ENCODE measurements at places on chromosomes 2 and 18.

DNA sequence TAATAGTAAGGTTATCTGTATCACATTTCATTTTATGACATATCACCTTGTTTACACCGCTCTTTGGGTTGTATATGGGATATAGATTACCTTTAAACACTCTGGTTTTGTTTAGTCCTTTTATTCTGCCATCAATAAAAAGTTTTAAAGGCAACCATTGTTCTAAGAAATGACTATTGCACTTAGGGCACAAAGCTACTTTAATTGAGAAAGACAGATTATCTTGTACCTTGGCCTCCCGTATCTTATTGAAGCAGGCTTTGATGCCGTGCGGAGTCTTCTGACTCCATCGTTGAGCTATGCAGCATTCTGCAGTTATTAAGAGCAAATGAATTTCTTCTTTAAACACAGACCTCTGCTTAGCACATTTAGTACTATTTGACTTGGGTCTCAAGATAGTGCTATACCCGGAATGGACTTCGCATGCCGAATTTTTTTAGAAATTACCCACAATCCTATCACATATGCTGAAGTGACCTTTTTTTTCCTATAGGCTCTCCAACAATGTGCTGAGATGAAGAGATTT, 16.7 kb downstream of the PKDCC start:
- DNase-seq = no peak

GRCh38 chr18:13289481-13290205, 71.1 kb downstream of the LDLRAD4 start:
- no peak for DNase-seq

DNA sequence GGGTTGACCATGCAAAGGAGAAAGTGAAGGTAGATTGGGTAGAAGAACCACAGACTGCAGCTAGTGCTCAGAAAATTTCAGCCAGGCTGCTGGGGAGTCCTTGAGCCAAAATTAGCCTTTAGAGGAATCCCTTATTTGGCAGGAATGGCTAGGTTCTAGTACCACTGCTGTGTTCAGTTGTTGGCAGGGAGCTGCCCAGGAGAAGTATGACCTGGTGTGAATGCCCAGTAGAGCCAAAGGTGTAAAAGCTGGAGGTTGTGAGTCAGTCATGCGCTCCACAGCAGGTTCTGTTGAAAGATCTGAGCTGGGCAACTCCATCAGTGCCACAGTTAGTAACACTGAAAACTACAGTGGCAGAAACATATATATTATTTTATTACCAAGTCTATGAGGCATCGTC, 36.4 kb upstream of the TBR1 start:
- no peak for DNase-seq

DNA sequence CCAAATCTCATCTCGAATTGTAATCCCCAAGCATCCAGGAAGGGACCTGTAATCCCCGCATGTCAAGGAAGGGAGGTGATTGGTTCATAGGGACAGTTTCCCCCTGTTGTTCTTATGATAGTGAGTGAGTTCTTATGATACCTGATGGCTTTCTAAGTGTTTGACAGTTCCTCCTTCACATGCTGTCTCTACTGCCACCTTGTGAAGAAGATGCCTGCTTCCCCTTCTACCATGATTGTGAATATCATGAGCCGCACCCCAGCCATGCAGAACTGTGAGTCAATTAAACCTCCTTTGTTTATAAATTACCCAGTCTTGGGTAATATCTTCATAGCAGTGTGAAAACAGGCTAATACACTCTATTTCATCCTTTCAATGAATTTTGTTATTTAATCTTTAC, 446.7 kb downstream of the RNF144A start:
- no peak for DNase-seq

GRCh38 chr2:241612156-241613016, 24.6 kb downstream of the THAP4 start:
- no peak for DNase-seq

- peak; percentile 81 for DNase-seq
Observed at GRCh38 chr2:159904127-159904958, 106.3 kb upstream of the CD302 start.

DNA sequence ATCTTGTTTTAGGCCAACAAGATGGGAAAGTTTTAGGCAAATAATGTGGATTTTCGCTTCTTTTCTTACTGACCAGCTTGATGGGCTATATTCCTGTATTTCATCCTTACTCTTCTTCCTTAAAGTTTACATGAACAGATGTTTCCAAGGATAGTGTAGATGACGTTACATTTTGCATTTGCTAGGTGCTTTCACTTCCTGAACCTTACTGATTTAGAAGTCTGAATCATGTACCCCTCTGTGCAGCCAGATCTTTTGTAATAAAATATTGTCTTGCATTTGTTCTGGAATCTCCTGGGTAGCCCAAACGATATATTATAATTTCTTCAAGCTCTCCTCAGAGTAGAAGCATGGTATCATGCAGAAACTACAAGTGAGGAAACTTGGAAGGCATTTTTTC, 93.4 kb downstream of the CALCRL start:
- no peak for DNase-seq

DNA sequence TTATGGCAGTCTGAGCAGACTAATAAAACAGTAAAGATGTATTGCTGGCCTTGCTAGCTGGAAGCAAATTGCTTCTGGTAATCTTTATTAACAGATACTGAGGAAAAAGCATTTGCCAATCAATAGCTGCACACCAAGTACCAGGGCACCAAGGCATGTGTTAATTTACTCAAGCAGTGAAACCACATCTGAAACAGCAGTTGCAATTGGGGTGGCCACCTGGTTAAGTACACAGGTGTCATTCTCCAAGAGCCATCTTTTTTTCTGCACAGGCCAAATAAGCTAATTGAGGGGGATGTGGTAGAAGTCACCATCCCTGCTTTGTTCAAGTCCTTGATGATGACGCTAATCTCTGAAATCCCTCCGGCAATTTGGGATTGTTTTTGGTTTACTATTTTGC, 8.6 kb upstream of the SEH1L start:
- no peak for DNase-seq

DNA sequence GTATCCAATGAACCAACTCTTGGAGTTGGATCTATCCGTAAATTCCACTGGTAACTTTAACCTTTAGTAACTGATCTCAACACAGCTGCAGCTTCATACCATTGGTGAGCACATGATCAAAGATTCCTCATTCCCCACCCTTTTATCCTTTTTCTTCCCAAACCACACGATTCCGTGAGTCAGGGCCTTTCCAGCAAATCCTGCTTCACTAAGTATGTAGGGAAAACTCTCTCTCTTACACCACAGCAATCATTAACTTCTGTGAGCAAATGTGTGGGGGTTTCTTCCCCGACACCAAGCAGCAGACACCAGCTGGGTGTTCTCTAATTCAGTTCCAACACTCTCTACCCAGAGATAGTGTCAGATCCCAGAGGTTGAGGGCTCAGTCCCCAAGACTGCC, 23.5 kb downstream of the ELP2 start:
- DNase-seq = no peak

DNA sequence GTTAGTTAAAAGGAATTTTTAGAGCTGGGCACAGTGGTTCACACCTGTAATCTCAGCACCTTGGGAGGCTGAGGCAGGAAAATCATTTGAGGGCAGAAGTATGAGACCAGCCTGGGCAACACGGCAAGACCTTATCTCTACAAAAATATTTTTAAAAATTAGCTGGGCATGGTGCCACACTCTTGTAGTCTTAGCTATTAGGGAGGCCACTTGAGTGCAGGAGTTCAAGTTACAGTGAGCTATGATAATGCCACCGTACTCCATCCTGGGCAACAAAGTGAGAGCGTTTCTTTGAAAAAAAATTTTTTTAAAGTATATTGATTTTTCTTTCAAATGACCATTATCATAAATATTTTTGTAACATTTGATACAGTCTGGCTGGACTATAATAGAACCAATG, 93.6 kb upstream of the FAM117B start:
- no peak for DNase-seq

DNA sequence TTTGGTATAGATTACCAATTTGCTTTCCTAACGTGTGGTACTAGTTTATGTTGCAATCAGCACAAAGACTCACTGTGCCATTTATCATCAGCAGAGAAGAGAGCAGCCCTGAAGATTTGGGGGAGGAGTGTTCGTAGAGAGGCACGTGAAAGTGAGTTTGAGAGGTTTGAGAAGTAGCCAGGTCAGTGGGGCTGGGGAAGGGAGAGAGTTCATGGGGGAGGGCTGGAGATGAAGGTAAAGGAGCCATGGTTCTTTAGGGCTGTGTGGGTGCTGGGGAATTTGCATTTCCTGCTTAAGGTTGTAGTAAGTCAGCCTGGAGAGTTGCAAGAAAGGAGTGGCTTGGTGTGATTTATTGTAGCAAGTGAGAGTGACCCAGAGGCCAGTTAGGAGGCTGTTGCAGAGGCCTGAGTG, 172.1 kb downstream of the NEDD4L start:
- DNase-seq = no peak

DNA sequence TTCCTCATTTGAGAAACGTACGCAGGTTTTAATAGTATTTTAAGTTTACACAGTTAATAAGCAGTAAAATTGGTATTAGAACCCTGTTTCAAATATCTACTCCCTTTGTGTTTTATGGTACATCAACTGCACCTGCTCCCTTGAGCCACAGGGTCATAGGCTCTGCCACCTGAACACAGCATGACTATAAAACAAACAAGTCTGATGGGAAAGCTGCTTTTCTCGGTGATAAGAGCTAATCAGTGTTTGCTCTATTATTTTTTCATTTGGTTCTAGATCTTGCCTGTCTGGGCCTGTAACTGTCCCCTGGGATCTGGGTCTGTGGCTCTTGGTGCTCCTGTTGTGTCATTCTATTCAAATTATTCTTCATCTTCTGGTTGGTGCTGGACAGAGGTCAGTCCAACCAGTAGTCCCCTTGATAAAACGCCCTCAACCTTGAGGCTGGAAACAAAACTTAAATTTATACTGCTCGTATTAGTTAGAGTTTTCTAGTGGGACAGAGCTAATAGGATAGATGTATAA, 314.8 kb upstream of the LRP1B start:
- no peak for DNase-seq

DNA sequence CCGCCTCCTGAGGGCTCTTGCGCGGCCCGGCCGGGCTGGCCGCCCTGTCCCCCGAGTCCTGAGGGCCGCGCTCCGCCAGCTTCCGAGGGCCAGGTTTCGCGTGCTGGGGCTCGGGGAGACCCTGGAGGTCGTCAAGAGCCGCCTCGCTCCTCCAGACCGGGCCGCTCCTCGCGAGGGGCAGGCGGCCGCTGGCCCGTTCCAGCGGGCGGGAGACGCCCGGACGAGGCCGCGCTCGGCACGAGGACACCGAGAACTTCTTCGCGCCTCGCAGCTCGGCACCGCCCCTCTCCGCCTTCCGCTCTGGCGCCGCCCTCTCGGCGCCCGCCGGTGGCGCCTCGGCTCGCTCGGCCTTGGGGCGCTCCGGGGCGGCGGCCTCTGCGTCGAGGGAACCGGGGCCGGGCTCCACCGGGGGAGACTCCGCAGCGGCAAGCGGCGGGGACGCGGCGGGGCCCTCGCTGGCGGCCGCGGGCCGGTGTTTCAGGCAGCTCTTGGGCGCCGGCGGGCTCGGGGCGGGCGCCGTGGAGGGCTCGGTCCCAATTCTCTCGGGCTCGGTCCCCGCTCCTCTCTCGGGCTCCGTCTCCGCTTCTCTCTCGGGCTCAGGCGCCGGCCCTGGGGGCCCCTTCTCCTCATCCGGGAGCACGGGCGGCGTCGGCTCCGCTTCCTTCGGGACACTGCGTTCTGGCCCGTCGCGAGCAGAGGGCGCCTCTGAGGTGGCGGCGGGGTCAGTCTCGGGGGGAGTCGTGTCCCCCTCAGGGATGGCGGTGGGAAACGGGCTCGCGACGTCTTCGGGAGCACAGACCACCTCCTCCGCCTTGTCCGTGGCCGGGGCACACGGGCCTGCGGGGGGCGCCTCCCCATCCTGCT, 91.6 kb upstream of the MGAT4A start:
- DNase-seq = peak; percentile 54

- no peak for DNase-seq
Observed at GRCh38 chr2:184540246-184540789, 58.0 kb upstream of the ZNF804A start.

DNA sequence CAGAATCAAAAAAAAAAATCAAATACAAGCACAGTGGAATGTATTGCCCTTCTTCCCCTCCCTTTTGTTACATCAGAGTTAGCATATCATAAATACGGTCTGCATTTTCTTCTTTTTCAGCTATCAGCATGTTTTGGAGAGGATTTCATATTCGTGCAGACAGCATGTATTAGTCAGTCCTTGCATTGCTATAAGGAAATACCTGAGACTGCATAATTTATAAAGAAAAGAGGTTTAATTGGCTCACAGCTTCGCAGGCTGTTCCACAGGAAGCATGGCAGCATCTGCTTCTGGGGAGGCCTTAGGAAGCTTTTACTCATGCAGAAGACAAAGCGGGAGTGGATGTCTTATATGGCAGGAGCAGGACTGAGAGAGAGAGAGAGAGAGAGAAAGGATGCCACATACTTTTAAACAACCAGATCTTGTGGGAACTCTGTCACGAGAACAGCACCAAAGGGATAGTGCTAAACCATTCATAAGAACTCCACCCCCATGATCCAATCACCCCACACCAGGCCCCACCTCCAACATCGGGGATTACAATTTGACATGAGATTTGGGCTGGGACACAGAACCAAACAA, 8.9 kb downstream of the IL1B start:
- no peak for DNase-seq
